ENCODE measurements at places on chromosomes 13 and 19.

GRCh38 chr19:12224676-12225075 lies 61.8 kb downstream of the ZNF136 start:
- DNase-seq = peak; percentile 11

DNA sequence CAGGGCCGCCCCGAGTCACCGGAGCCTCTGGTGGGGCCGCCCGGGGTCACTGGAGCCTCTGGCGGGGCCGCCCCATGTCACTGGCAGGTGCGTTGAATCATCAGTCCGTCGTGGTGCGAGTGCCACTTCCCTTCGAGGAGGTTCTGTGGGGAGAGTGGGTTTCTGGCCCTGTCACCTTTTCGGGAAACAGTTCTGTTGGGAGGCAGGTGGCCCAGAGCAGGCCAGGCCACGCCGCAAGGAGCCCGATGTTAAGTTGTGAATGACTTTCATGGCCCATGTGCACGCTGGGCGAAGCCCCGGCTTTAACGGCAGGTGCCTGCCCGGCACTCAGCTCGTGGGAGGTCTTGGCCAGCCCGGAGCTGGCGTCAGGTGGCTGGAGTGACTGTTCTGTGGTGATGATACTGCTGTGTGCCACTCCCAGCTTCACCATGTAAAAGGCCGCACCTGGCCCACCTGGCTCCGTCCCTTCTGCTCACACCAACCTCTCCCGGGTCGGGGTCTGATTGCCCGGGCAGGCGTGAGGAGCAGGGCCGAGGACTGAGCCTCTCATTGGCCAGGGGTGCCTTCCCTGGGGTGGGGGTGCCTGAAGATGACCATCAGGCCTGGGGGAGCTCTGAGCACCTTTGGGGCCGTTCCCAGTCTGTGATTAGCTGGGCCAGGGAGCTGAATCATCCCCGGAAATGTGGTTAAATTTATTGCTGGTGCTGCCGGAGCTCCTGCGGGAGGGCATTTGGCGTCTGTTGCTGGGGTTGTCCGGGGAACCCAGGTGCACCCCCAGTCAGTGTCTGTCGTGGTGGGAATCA lies 29.2 kb downstream of the CSNK1G2 start:
- peak; percentile 30 for DNase-seq

DNA sequence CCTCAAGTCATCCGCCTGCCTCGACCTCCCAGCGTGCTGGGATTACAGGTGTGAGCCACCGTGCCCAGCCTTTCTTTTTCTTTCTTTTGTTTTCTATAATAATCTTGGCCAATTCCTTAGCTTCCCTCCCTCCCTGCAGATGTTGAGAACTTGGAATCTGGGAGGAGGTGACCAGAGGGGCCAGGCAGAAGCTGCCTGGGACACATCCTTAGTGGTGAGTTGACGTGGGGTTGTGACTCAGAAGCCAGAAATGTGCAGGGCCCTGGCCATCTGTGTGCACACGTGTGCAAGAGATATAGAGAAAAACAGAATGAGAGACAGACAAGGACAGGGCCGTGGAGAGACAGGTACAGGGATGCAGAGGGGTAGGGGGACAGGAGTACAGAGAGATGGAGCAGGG lies 154.3 kb downstream of the SIPA1L3 start:
- peak; percentile 92 for DNase-seq

DNA sequence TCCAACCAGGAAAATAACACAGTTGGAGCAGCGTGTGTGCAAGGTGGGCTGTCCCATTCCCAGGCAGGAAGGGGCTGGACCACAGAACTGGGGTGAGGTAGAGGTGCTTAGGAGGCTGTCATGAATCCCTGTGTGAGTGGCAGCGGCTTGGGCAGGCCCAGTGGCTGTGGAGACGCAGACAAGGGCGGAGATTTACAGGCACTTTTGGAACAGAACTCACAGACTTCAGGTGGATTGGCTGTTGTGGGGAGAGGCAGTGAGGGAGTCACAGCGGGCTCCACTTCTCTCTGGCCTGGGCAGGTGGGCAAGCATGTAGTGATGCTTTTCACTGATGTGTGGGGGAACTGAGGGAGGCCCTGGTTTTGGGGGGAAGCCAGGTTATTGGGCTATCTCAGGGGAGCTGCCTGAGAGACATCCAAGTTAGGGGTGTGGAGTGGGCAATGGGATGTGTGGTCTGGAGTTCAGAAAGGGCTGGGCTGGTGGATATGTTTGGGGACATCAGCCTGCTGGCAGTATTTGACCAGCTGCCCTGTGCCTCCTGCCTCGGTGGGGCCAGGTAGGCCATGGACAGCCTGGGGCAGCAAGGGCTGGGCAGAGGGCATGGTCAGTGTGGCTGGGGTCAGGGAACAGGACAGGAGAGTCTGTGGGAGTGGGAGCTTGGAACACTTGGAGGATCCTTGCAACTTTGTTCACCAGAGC lies 27.0 kb upstream of the ZNF492 start:
- no peak for DNase-seq

GRCh38 chr13:67946131-67946530 lies 716.0 kb upstream of the PCDH9 start:
- no peak for DNase-seq
